KG1 (cell line): ENCODE measurements at places on chromosomes 6 and 20.

GRCh38 chr6:4923081-4923480 is 80.8 kb downstream of the RPP40 start:
- DNase-seq = no peak

- DNase-seq = no peak
These were observed 9.9 kb downstream of the ETV7 start for GRCh38 chr6:36377594-36377993.

DNA sequence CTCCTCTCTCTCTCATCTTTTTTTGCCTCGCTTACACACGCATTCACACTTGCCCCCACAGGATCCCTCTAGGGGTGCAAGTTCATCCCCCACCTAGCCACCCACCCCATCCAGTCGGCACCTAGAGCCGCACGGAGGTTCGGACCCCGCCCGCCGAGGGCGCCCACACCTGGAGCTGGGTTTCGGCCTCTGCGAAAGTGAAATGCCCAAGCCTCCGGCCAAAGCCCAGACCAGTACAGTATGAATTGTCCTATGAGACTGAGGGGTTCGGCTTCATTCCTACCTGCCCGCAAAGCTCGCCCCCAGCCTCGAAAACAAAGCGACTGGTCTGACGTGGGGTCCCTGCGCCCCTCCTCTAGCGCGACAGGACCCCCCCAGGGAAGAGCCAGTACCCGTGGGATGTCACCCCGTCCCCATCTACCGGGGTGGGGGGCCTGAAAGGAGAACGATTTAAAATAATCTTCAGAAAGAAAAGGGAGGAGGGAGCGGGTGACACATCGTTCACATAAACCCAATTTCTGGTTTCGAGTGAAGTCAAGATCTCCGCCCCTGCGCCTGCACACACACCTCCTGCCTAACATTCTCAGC is 1.5 kb downstream of the TFAP2A start:
- DNase-seq = no peak

DNA sequence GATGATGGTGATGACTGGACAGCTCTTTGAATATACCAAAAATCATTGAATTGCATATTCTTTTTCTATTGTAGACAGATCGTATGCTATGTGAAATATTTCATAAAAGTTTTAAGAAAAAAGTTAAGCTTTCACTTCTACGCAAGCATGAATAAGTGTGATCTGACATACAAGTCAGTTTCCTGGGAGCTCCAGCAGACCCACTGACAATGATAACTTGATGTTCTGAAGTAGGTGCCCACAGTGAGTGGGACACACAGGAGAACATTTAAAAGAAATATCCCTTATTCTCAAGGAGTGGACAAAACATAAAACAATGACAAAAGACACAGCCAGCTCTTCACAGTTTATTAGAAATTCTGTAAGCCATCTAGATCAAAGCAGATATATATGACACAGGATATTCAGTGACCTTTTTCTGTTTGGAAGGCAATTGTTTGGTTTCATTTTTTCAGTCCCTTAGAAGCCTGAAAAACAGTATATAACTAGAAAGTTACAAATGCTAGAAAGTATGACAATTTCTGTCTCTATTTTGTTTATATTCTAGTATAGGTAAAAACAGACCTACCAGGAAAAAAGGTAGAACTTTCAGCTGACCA is 101.4 kb downstream of the IRF4 start:
- DNase-seq = no peak

DNA sequence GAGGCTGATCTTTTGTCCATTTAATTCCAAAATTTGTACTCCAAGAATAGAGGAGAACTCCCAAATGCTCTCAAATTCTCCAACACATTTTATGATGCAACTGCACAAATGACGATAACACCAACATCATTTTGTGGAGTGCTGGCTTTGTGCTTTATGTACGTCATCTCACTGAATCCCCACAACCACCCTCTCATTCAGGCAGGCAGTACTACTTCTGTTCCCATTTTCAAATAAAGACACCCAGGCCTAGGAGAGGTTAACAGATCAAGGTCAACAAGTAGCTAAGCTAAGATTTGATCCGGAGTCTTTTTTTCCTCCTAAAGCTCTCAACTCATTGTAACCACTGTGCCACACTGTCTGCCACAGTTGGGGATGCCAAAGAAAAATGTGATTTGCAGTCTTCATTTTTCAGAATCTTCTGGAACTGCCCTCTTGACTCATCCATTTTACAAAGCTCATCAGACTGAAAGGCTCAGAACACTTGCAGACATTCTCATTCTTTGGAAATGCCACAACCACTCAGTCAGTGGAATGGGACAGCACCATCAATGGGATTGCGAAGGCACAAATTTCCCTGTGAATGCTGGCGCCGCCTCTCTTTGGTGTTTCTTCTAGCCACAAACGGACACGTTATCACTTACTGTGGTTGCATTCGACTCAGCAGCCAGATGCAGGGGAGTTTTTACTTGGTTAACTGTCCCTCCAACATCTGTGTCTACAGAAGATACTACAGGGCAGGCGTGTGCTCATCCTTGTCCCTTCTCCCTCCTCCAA is 184.4 kb downstream of the GJA10 start:
- no peak for DNase-seq

- DNase-seq = peak; percentile 65
These were observed 6.0 kb upstream of the BPIFA1 start for GRCh38 chr20:33229843-33230242.
